ENCODE measurements at places on chromosomes 16 and 17. TPM values are rescaled to one million over a fixed set of nuclear protein-coding genes. Genes with fewer than 3 reads are reported as not detected.

GRCh38 chr17:73317513-73318426, 6.0 kb upstream of the CDC42EP4 start:
- DNase-seq, result no peak
- no peak overlapping the region for H3K4me3 ChIP-seq
- H3K4me1 ChIP-seq, result peaks cover 3% of the 10 kb centered on the region
- no peaks in the 10 kb centered on the region for H3K27me3 ChIP-seq
- H3K27ac ChIP-seq, result no peak overlapping the region

DNA sequence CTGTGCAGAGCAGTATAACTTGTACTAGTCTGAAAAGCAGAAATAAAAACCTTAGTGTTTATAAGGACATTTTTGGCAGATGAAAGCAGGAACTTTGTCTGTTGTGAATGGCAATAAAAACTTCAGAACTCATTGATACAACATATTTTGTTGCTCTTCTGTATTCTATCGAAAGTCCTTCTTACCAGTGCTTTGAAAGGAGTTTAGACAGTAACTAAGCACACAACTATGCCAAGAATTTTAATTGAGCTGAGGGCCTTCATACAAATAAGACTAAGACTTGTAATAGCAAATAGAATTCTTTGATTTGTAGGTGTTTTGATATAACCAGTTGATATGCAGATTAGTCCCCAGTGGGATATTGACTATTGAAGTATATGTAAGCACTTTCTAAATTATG, 308.4 kb downstream of the ZFHX3 start:
- H3K27me3 ChIP-seq, result peaks cover 7% of the 10 kb centered on the region
- no peaks in the 10 kb centered on the region for H3K4me1 ChIP-seq
- H3K27ac ChIP-seq, result no peak overlapping the region
- H3K4me3 ChIP-seq, result no peak overlapping the region
- peaks cover 2% of the 10 kb centered on the region for H3K36me3 ChIP-seq

DNA sequence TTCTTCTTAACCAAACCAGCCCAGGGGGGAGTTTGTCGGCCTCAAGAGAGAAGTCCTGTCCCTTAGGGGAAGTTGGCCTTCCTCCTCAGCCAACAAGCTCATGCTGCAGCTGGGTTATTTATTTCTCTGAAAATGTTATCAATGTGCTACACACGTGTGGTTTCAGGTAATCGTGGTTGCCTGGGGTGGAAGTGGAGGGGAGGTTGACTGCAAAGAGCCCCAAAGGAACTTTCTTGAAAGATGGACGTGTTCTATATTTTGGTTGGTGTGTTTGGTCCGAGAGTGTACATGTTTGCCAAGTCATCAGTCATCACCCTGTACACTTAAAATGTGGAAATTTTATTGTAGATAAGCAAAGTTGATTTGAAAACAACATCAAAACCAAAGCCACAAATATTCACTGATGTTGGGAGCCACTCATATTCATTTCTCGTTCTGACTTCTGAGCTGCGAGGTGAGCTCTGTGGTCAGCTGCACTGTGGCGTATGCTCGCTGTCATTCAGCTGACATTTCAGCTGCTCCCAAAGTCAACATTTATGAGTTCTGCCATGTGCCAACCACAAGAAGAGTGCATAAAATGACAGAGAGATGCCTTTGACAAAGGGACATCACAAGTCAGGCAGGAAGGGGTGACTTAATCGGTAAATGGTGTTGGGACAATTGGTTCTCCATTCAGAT, 26.5 kb upstream of the ADGRG1 start:
- H3K36me3 ChIP-seq, result peaks cover 26% of the 10 kb centered on the region
- peak overlapping the region; percentile 80 for H3K27ac ChIP-seq
- no peaks in the 10 kb centered on the region for H3K27me3 ChIP-seq
- peak; percentile 81 for DNase-seq
- peak overlapping the region; percentile 67 for H3K4me3 ChIP-seq

DNA sequence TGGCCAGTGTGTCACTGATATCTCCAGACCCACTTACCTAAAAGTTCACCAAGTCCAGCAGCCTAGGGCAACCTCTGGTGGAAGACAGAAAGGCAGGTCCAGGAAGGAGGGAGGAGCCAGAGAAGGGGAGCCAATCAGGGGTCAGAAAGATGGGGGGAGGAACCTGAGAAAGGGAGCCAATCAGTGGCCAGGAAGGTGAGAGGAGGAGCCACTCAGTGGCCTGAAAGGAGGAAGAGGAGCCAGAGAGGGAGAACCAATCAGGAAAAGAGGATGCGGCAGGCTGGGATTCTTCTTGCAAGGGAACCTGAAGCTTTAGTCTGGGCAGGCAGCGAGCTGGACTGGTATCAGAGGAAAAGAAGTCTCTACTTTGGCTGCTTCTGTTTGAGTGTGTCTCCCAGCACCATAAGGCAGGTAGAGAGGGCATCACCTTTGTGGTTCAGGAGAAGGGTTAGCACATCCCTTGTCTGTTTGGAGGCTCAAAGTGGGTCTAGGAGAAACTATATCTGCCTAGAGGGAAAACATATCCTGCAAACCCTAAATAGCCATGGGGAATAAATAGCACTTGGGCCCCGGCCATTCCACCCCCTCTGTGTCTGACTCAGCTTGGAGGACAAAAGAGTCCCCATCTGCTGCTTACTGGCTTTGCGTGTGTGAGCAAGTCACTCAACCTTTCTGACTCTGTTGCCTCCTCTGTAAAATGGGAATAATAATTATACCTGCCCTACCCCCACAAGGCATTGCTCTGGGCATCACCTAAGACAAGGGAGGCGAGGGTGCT, 43.4 kb upstream of the CRHR1 start:
- no peak overlapping the region for H3K4me3 ChIP-seq
- H3K27me3 ChIP-seq, result peaks cover 28% of the 10 kb centered on the region
- no peak overlapping the region for H3K27ac ChIP-seq

- no peaks in the 10 kb centered on the region for H3K27me3 ChIP-seq
- peaks cover 7% of the 10 kb centered on the region for H3K4me1 ChIP-seq
- DNase-seq, result no peak
- H3K36me3 ChIP-seq, result no peaks in the 10 kb centered on the region
Measured at GRCh38 chr17:66450008-66450851, 147.8 kb downstream of the PRKCA start.

DNA sequence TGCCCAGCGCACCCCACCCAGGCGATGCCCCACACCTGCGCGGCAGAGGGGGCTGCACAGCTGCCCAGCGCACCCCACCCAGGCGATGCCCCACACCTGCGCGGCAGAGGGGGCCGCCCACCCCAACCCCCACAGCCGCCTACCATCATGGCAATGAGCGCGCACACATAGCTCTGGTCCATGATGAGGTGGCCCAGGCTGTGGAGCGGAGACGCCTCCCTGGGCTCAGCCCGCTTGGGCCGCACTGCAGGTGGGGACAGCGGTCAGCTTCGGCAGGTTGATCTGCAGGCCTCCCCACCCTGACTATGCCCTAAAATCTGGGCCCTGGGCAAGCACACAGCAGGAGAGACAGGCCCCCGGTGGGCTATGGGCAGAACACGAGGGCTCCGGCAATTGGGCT, 30.2 kb downstream of the CTU2 start:
- no peak for DNase-seq
- no peaks in the 10 kb centered on the region for H3K27me3 ChIP-seq
- H3K4me3 ChIP-seq, result no peak overlapping the region
- H3K27ac ChIP-seq, result no peak overlapping the region

GRCh38 chr16:80974649-80975376, 31.9 kb downstream of the CMC2 start:
- DNase-seq, result no peak
- peaks cover 5% of the 10 kb centered on the region for H3K4me1 ChIP-seq
- H3K27me3 ChIP-seq, result no peaks in the 10 kb centered on the region
- no peak overlapping the region for H3K27ac ChIP-seq
- no peak overlapping the region for H3K4me3 ChIP-seq
- peaks cover 10% of the 10 kb centered on the region for H3K36me3 ChIP-seq

- DNase-seq, result no peak
- peak overlapping the region; percentile 1 for H3K27ac ChIP-seq
- peaks cover 3% of the 10 kb centered on the region for H3K27me3 ChIP-seq
- H3K36me3 ChIP-seq, result no peaks in the 10 kb centered on the region
Measured at GRCh38 chr17:57356719-57357391, 100.5 kb downstream of the MSI2 start.

DNA sequence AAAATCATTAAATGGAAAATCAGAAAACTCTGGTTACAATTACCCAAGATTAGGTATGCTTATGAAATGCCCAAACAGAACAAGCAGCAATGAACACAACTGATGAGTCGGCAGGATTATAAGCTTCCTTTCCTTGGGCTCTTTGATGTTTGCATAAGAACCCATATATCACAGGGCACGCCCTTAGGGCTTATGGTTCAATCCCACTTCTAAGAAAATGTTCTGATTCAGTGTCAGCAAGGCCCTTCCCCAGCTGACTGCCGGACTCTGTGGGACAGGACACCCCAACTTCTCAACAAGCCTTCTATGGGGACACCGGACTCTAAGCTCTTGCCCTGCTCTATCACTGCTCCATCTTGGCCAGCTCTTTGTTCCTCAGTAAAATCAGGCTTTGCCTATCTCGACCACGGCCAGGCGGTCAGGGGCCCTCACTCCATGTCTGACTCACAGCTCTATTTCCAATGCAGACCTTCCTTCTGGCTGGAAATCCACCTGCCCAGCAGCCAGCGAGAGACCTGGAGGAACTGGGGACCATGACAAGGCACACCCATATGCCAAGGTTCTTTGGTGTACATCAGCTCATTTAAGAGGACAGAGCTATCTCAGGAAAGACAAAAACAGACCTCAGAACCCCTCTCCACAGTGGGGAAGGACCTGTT, 26.8 kb downstream of the LITAFD start:
- H3K4me3 ChIP-seq, result no peak overlapping the region
- H3K36me3 ChIP-seq, result peaks cover 26% of the 10 kb centered on the region
- no peak overlapping the region for H3K27ac ChIP-seq
- DNase-seq, result no peak
- H3K4me1 ChIP-seq, result peaks cover 27% of the 10 kb centered on the region

DNA sequence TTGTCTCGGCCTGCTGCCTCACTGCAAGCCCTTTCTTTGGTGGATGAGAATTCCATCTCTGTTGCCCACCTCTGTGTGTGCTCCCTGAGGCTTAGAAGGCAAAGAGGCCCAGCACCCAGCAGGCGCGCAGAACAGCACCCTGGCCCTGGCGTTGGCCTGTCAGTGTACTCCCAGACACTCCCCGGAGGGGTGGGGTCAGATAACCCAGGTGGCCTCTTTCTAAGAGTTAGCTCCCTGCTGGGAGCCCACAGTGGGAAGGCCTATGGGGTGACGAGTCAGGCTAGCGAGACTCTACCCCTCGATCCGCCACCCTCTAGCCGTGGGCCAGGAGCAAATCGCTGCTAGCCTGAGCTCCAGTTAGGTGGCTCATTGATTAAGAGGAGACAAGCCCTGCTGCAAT, 38.1 kb downstream of the SRL start:
- DNase-seq, result no peak
- no peak overlapping the region for H3K4me3 ChIP-seq
- no peak overlapping the region for H3K27ac ChIP-seq
- no peaks in the 10 kb centered on the region for H3K27me3 ChIP-seq

DNA sequence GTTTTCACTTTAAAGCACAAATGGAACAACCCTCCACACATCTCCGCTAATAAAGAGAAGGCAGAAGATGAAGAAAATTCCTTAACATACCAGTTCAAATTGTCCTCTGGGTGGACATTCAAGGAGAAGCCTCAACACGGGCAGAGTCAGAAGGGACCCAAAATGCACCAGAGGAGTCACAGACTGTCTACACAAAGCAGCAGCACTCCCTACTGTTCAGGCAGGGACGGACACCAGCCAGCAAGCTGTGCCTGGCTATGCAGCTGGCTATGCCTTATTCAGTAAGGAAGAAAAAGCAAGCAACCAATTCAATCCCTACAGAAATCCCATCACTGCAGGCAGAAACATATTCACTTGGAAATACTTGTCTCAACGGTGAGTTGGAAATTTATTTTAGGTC, 8.1 kb downstream of the DNAJC7 start:
- H3K4me3 ChIP-seq, result no peak overlapping the region
- no peak for DNase-seq
- no peaks in the 10 kb centered on the region for H3K36me3 ChIP-seq
- no peaks in the 10 kb centered on the region for H3K27me3 ChIP-seq
- peaks cover 38% of the 10 kb centered on the region for H3K4me1 ChIP-seq
- H3K27ac ChIP-seq, result no peak overlapping the region

GRCh38 chr16:28292731-28293600, 641 bp downstream of the SBK1 start:
- H3K4me3 ChIP-seq, result peak overlapping the region; percentile 85
- DNase-seq, result no peak
- H3K27ac ChIP-seq, result peak overlapping the region; percentile 68
- H3K36me3 ChIP-seq, result no peaks in the 10 kb centered on the region

DNA sequence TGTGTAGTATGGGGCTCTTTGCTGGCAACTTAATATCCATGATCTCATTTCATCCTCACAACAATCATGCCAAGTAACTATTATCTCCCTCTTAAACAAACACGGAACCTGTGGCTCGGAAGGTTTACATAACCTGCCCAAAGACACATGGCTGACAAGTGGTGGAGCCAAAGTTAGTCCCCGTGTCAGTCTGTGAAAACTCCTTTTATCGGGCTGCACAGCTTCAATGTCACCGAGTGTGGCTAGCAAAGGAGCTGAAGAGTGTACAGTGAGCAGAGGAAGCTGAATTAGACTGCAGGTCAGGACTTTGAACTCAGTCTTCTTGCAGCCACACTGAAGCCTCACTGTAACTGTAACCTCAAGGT, 80.3 kb downstream of the PARN start:
- peaks cover 8% of the 10 kb centered on the region for H3K36me3 ChIP-seq
- no peak for DNase-seq
- H3K4me1 ChIP-seq, result no peaks in the 10 kb centered on the region
- no peak overlapping the region for H3K27ac ChIP-seq
- no peaks in the 10 kb centered on the region for H3K27me3 ChIP-seq
- H3K4me3 ChIP-seq, result no peak overlapping the region

DNA sequence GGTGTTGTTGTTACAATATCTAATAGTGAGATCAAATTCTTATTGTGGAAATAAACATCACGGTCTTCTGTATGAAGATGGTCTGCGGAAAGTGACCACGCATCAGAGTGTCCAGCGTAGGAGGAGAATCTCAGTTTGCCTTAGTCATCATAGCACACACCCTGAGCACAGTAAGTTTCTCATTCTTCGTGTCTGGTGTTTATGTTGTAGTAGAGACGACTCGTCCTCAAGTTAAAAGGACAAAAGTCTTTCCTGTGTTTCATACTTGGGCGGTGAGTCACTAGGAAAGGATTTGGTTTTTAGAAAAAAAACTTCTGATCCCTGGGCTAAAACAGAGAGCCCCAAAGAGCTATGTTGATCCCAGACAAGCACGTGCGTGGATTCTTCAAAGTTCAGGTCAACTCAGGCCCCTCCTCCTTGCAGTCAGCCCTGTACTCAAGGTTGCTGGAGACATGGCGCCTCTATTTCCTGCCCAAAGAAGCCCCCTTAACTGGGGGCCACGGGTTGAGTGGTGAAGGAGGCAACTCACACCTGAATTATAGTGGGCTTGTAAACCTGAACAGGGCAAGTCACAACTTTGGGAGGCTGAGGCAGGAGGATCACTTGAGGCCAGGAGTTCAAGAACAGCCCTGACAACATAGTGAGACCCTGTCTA, 170.4 kb downstream of the ZFHX3 start:
- no peak for DNase-seq
- peak overlapping the region; percentile 26 for H3K4me3 ChIP-seq
- H3K4me1 ChIP-seq, result peaks cover 20% of the 10 kb centered on the region
- no peaks in the 10 kb centered on the region for H3K27me3 ChIP-seq
- no peak overlapping the region for H3K27ac ChIP-seq

SPNS3 gene
- total RNA-seq, result 1.9 TPM

ZFP3 gene
- 2.0 TPM for total RNA-seq

FBXW10 gene
- total RNA-seq, result not detected

PMP22 gene
- not detected for total RNA-seq

HEATR9 gene
- total RNA-seq, result 0.81 TPM

HOXB5 gene
- total RNA-seq, result 0.70 TPM

All from natural killer cell treated with Interleukin-12 subunit alpha and Interleukin-12 subunit beta and Interleukin-15 and Interleukin-18, amount 100 ng/mL, for 72 hours (primary cell).